ENCODE measurements at places on chromosomes 11 and 22. TPM values are rescaled to one million over a fixed set of nuclear protein-coding genes. Genes with fewer than 3 reads are reported as not detected.

- H3K27me3 ChIP-seq: no peaks in the 10 kb centered on the region
- peak; percentile 54 for DNase-seq
- H3K36me3 ChIP-seq: peaks cover 1% of the 10 kb centered on the region
Observed at GRCh38 chr22:37753746-37754145, 54.0 kb upstream of the GCAT start.

OSBP gene
- 28.5 TPM for total RNA-seq

DNA sequence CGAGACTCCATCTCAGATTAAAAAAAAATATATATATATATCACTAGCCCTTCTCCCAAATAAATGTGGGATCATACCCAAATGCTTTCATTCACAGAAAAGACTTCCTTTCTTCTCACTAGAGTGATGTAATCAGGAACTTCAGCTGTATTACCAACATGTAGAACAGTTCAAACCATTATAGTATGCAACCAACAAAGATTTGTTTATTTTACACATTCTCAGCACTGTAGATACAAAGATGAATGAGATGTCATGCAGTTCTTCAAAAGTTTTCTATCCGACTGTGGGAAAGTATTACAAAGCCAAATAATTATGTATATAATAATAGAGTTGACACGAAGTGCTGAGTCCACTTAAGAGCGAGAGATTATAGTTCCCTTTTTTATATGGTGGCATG, 22.2 kb upstream of the ZNF143 start:
- H3K4me3 ChIP-seq: no peak overlapping the region
- DNase-seq: no peak
- H3K36me3 ChIP-seq: peaks cover 45% of the 10 kb centered on the region
- no peak overlapping the region for H3K27ac ChIP-seq
- H3K4me1 ChIP-seq: no peaks in the 10 kb centered on the region

- H3K27me3 ChIP-seq: no peaks in the 10 kb centered on the region
- DNase-seq: no peak
- no peaks in the 10 kb centered on the region for H3K4me1 ChIP-seq
Observed at GRCh38 chr11:8527939-8528338, 66.1 kb downstream of the STK33 start.

Data from body of pancreas (tissue), 4 donors.